ENCODE measurements at places on chromosomes 6 and 20. TPM values are rescaled to one million over a fixed set of nuclear protein-coding genes. Genes with fewer than 3 reads are reported as not detected.

OPN5 gene
- total RNA-seq: not detected

- no peak for DNase-seq
Observed at GRCh38 chr6:126134491-126134890, 148.2 kb downstream of the TRMT11 start.

DNA sequence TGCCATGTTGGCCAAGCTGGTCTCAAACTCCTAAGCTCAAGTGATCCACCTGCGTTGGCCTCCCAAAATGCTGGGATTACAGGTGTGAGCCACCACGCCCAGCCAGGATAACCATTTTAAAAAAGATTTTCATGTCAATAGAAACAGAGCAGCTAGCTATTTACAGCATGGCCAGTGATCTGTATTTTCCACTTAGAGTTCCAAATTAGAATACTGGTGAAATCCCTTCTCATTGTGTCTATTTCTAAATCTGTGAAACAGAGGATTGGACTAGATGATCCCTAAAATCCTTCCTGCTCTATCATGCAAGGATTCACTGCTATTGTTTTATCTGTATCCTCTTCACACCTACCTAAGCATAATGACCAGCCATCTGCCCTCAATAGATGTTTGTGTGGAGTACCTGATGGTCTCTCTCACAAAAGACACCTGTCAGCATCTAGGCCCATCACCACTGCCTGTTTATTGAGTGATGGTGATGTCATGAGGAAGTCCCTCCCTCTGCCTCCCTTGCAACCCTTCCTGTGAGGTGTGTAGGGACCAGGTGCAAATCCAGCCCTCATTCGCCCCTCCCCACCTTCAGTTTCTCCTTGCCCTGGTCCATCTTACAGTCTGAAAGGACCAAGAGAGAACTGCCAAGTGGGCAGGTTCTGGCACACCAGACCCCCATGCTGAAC is 26.5 kb upstream of the SMIM29 start:
- DNase-seq: no peak

DNA sequence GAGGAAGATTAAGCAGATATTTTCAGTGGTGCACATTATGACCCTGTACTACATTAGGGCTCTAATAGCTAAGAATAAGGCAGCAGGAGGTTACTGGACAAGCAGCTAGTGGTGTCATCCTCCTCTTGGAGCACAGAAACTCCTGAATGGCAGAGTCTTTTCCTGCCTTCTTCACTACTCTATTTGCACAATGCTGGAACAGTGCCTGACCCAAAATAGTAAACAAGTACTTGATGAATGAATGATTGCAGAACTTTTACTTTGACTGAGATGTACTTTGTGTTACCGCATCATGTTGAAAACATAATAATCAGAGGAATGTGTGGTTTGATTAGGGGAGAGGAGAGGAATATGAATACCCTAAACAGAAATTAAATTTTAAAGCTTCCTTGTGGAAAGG is 30.0 kb upstream of the UST start:
- no peak for DNase-seq

UNC5CL gene
- total RNA-seq: 1.6 TPM

GRCh38 chr6:111761783-111762312 is 111.4 kb downstream of the FYN start:
- no peak for DNase-seq
